ENCODE measurements at places on chromosomes 16 and 17. TPM values are rescaled to one million over a fixed set of nuclear protein-coding genes. Genes with fewer than 3 reads are reported as not detected.

The LDHD gene
- 2.3 TPM for total RNA-seq

The SCGB1C2 gene
- not detected for total RNA-seq

The SPNS3 gene
- total RNA-seq: 0.44 TPM

The PRAC1 gene
- total RNA-seq: not detected

The TBC1D3K gene
- total RNA-seq: not detected
